ENCODE measurements at places on chromosomes 7 and 10.
A peak's percentile ranks its signal among the peaks of the same experiment; 100 is the strongest.

DNA sequence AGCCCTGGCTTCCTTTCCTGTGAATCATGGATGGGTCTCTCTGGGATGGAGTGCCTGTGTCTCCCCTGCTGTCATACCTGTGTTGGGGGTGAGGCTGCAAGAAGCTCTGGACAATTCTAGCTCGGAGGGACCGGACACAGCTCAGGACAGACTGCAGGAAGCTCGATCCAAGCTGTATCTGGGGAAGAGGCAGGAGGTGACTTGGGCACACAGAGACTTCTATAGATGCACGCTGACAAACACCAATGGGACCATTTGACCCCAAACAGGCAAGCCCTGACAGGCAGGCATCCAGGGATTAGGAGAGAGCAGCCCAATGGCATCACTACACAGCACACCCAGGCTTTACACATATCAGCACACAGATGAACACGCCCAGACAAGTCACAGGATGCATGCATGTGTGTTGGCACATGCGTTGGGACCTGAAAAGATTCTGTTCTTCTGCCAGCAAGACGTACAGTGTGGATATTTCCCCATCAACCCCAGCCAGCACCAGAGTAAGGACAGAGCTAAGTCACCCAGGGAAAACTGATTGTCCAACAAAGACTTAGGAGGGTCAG, 4.5 kb downstream of the LLCFC1 start:
- no peak for DNase-seq

- no peak for DNase-seq
Measured at GRCh38 chr10:49632406-49633317, 18.8 kb downstream of the CHAT start.

DNA sequence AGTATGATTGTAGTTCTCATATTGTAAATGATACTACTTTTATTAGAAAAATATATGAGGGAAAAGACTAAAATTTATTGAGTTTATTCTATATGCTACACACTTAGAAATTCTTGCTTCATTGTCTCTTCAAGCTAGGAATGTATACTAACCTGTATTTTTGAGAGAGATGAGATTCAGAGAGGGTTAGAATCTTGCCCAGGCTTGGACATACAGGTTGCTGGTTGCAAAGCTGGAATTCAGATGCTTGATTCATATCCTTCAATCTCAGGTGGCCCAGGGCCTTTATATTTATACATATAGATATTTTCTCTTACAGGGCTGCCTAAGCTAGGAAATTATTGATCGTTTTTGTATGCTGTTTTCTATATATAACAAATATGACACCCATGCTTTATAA, 324.2 kb downstream of the CDK14 start:
- no peak for DNase-seq

- DNase-seq = no peak
Measured at GRCh38 chr7:424301-424935, 95.2 kb downstream of the PDGFA start.

DNA sequence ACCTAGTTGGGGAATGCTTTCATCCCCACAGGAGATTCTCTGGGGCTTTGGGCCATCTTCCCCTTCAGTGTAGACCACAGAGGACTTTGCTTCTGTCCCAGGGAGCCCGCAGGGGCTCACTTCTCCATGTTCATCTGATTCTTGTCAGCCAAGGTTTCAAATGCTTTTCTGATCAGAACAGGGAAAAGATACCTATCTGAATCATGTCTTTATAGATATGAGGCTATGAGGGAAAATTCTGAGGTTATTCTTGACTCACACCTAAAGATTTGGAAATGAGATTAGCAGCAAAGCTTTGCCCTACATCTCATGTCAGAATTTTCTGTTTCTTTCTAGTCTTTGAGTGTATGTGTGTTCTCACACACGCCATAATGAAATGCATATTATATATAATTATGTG, 53.3 kb downstream of the FIGNL1 start:
- no peak for DNase-seq

DNA sequence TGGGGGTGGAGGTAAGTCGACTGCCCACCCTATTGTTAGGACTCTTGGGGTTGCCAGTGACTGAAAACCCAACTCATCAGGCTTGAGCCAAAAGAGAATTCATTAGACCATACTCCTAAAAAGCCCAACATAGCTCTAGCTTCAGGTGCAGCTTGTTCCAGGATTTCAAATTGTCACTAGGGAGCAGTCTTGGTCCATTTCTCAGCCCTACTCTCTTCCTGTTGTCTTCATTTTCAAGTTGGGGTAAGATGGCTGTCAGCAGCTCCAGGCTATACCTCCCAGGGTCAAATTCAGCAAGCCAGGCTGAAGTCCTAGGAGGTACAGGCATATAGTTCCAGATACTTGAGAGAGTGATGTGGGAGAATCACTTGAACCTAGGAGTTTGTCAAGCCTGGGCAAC, 14.9 kb upstream of the COL13A1 start:
- peak; percentile 64 for DNase-seq

DNA sequence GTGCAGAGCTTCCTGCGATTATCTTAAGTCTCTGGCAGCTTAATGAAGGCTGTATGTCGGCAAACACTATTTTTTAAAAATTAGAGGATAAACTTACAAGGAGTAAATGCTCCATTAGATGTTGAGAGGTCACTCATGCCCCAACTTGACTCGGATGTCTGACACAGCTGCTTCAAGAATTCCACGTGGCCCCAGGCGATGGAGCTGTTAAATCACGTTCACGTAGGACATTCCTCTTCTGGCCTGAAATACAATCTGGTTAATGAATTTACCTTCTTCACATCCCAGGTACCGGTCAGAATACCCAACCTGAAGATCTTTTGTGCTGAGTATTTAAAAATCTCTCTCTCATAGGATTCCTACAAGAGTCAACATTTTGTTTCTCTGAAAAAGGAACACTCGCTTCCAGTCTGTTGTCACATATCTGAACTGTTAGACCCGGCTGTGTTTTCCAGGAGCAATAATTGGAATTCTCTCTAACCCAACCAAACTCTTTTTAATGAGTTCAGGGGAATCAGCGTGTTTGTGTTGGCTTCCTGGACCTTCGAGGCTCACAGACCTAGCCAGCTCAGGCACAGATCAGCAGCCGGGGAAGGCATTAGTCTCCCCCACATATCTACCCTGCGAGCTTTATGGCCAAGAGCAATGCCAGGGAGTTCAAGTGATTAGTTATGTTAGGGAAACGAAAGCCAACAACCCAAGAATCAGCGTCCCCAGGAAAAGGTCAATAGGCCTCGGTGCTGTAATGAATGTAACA, 284.9 kb downstream of the FGFR2 start:
- DNase-seq = no peak

DNA sequence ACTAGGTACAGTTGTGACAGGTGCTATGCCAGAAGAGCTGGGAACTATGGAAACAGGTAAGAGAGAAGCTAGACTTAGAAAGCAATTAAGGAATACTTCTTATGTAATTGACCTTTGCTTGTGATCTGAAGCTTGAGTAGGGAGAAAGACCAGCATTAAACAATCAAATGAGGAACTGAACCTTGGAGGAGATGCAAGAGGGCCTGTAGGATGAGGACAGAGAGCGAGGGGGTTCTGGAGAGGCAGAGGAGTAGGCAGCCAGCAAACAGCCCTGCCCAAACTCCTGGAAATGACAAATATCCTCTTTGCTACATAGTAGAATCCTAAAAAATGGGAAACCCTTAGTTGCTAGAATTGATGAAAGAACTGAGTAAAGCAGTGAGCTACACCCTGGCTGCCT, 41.6 kb upstream of the FAM204A start:
- no peak for DNase-seq

- no peak for DNase-seq
Measured at GRCh38 chr7:178444-178843, 13.9 kb upstream of the FAM20C start.

- no peak for DNase-seq
Measured at GRCh38 chr7:44982535-44982923, 3.7 kb upstream of the MYO1G start.

GRCh38 chr10:116891208-116891607, 41.9 kb downstream of the ENO4 start:
- peak; percentile 87 for DNase-seq

- DNase-seq = peak; percentile 44
Measured at GRCh38 chr7:150874401-150875198, 22.3 kb downstream of the AOC1 start.
